Activated T-cell treated with anti-CD3 and anti-CD28 coated beads, Interleukin-2, amount 50 U/mL, for 24 hours (primary cell): ENCODE measurements at places on chromosomes 7 and 10.

DNA sequence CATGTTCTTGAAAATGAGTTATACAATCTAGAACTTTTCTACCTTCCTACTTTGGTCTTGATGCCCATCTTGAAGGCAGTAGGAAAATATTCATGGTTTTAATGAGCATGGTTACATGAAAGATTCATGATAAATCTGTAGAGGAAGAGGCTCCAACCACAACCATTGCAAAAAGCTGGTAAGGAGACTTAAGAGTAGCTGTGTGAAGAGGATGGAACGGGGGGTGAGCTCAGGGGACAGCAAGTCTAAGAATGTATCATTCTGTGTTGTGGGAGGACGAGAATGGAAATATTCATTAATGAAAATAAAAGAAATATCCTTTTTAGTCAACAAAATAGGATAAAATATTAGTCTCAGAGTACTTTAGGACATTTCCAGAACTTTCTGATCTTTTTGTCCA, 81.1 kb downstream of the BMPER start:
- DNase-seq: no peak

GRCh38 chr7:99876491-99876890, 342 bp downstream of the OR2AE1 start:
- no peak for DNase-seq

DNA sequence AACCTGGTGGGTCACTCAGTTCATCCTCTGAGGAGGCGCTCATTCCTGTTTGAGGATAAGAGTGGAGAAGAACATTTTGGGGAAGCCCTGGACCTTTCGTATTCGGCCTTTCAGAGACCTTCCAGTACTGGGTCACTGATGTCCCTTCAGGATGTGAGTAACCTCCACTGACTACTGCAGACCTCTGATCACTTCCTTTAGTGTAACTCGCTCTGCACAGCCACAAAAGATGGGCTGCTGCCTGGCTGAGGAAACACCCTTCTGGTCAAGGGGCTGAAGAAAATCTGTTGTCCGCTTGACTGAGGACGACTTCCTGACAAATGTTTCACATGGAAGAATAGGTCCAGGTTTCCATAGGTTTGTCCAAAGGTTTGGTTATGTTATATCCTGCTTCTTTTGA, 15.9 kb upstream of the TBXAS1 start:
- no peak for DNase-seq

GRCh38 chr10:23376229-23376655, 31.6 kb upstream of the C10orf67 start:
- DNase-seq: no peak

DNA sequence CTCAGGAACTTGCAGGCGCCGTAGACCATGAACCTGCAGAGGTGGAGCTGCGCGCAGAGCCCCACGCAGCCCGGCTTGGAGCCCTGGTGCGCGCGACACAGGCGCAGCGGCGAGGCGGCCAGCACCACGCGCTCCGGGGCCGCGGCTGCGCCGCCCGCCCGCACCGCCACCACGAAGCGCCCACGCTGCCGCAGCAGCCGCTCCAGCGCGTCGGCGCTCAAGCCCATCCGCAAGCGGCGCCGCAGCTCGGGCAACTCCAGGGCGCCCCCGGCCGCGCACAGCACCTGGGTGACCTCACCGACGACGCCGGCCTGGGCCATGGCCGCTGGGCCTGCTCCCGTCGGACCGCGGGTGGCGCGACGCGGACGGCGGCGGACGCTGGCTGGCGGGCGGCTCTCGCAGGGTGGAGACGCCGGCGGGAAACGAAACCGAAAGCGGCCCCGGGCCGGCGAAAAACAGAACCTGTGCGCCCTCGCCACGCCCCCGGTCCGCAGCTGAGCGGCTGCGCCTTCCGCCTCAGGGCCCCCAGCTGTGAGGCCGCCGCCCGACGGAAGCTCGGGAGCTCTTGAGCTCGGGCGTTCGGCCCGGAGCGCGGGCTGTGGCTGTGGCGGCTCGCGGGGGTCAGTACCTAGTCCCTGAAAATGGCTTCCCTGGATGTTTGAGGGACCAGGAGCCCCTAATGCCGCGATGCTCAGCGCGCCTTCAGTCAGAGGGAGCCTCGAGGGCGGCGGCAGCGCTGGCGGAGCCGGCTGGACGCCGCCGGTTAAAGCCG, at the start of gene PARP12:
Gene PARP12 (minus strand): TSS at position 424 of the 772 bp plus-strand sequence. CDS start 104 bp downstream, at position 320.
- peak; percentile 89 for DNase-seq

GRCh38 chr7:151440799-151441445, 981 bp upstream of the CRYGN start:
- DNase-seq: no peak

- no peak for DNase-seq
These were observed 7.4 kb downstream of the CPSF4 start for GRCh38 chr7:99446096-99446495.
